Stimulated activated CD4-positive, alpha-beta T cell treated with anti-CD3 and anti-CD28 coated beads, Interleukin-4, amount 100 ng/mL, for 48 hours (primary cell): ENCODE measurements at places on chromosomes 5 and 9.

- DNase-seq: no peak
Observed at GRCh38 chr5:39475881-39476842, 51.4 kb upstream of the DAB2 start.

DNA sequence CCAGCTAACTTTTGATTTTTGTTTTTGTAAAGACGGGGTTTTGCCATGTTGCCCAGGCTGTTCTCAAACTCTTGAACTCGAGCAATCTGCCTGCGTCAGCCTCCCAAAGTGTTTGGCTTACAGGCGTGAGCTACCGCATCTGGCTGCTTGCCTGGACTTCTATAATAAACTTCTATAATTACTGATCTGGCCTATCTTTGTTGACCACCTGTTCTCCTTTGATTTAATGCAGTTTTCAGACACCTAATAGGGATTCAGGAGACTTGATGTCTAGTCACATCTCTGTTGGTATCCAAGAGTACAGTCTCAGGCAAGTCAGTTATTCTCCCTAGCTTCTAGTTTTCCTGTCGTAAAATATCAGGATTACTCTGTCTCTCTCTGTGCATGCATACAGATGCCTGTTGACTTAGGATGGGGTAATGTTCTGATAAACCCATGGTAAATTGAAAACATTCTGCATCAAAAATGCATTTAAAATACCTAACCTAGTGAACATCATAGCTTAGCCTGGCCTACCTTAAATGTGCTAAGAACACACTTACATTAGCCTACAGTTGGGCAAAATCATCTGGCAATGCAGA, 51.5 kb upstream of the NR3C1 start:
- no peak for DNase-seq

- DNase-seq: no peak
Observed at GRCh38 chr9:92055624-92056023, 59.6 kb downstream of the SPTLC1 start.

DNA sequence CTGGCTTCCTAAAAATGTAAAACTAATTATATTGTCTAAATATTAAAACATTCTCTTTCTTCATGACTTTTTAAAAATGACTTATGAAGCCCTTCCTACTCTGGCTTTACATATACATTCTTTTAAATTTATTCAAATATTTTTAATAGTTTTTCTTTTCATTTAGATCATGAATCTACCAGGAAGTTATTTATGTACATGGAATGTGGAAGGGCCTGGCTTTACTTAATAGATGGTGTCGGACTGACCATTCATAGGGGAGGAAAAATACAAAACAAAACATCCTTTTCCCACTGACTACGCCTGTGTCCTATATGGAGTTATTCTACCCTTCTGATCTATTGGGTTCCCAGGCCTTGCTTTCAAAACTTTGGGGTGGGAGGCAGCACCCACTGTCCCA, 129.8 kb downstream of the MACROH2A1 start:
- DNase-seq: no peak

GRCh38 chr9:3497857-3498256, 27.9 kb downstream of the RFX3 start:
- no peak for DNase-seq

DNA sequence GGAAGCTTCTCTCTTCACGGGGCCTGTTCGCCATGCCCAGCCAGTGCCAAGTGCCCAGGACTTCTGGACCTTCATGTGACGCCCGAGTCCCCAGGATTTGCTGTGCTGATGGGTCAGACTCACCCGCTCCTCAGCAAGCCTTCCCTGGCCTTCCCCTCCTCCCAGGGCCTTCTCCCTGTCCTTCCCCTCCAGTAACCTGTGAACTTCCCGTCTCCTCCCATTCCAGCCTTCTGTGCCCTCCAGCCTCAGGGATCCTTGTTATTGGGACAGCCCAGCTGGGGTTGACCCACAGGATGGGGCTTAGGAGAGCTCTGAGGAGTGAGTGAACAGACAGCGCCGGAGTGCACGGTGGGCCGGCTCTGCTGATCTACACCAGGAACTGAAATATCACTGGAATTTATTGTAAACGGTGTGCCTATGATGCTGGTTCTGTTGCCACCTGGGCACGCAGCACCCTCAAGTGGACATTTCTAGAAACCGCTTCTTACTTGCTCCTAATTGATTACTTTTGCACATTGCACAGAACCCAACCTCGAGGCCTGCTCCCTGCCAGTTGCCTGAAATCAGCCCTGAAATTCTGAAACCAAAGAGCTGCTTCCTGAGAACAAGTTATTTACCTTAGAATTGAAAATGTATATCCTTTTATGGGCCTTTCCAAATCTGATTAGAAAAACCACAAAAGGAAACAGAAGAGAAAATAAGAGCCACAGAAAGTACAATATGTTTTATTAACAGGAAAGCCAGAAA, 1.5 kb downstream of the SPAAR start:
- peak; percentile 40 for DNase-seq

DNA sequence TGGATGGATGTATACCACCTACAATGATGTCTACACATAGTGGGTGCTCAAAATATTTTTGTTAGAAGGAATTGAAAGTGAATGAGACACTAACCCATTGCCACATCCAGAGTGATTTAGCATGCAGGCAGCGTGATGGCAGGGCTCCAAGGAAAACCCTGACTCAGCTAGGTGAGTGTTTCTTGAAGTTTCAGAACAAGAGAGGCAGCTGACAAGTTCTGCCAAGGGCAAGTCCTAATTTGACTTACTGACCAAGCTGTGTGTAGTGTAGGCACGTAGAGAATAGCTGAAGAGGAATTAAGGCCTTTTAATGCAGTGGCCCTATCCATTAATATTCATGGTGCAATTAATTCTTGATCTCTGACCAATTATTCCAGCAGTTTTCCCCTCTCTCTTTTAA, 107.8 kb upstream of the ATP10B start:
- no peak for DNase-seq

DNA sequence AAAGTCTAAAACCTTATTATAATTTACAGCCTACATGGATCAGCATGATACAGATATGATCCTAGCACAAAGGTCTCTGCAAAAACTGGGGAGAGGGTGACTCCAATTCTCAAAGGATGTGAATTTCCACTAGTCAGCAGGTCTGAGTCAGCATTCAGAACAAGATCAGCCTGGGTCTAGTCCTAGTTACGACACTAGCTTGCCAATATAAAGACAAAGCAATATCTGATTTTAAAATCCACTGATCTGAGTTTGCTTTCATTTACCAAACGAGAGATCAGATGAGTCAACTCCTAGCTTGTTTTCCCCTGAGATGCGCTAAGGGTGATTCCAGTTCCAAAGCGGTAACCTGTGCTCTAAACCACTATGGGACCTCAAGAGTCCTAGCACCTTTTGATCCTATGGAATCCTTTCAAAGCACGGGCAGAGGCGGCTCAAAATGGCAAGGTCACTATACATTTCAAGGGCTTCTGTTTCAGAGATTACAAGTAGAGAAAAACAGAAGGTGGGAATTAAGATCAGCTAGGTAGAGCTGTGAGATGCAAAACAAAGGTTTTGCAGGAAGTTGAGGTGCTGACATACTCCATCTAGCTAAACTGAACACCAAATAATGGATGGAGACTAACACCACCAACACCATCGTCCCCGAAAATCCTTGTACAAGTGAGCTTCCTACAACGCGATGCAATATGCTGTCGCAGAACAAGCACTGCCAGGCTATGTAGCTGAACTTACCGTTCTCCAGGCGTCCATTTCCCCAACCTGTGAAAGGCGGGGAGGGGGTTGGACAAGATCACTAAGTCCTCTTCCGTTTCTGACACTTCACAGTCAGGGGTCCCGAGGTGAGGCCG, 906 bp downstream of the SLC25A51 start:
- DNase-seq: no peak

DNA sequence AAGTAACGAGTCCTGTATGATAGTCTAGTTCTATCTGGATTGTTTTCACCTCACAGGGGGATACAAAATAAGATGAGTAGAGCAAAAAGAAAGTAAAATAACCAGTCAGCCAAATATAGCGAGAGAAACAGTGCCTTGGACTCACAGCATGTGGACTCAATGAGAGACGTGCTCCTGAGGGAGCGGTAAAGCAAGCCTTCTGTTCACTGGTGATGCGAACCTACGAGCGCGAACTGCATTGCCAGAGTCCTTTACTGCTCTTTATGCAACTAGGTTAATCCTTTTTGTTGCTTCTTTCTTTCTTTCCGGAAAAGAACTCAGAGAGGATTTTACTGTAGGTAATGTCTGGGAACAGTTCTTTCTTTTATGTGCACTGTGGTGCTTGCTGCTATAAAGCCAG, 132.7 kb downstream of the ANXA1 start:
- no peak for DNase-seq

DNA sequence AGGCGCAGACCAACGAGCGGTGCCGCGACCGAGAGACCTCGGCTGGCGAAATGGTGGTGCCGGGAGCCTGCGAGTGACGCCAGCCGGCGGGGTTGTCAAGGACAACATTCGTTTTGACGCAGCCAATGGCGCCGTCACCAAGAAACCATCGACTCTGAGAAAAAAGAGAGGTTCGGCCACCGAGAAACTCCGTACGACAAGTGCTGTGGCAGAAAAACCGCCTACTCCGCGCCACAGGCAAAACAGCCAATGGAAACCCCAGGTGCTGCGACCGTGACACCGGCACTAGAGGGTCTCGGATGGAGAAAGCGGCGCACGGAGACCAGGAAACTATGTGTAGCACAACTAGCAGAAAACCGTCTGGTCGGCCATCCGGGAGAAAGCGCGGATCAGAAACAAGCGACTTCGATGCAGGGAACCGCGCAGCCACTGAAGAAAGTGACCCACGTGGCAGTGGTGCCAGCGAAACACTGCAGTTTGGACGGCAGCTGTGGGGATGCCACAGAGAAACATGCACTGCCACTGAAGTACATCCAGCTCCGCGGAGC, 88.8 kb downstream of the ANXA2R start:
- peak; percentile 72 for DNase-seq

DNA sequence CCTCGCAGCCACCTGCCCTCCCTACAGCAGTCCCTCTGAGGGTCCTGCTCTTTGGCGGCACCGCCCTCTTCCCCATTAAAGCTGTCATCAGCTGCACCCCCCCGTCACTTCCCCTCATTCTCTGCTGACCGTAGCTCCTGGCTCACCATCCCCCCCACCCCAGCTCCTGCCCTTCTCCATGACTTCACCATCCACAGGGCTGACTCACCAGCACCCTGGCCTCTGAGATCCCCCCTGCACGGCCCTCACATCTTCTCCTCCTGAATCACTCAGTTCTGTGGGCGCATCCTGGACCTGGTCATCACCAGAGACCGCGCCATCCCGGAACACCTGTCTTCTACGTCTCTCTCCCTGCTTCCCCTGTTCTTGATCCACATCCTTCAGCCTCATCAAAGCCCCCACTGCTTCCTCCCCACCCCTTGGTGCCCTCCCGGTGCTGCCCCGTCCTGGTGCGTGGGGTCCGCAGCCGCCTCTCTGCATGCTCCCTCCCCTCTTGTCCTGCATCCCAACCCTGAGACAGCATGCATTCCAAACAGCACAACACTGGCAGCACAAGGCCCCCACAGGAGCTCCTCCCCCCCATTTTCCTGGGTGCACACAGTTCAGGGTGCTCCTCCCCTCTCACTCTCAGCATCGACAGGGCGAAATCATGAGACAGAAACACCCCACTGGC, 12.9 kb downstream of the FLT4 start:
- no peak for DNase-seq

DNA sequence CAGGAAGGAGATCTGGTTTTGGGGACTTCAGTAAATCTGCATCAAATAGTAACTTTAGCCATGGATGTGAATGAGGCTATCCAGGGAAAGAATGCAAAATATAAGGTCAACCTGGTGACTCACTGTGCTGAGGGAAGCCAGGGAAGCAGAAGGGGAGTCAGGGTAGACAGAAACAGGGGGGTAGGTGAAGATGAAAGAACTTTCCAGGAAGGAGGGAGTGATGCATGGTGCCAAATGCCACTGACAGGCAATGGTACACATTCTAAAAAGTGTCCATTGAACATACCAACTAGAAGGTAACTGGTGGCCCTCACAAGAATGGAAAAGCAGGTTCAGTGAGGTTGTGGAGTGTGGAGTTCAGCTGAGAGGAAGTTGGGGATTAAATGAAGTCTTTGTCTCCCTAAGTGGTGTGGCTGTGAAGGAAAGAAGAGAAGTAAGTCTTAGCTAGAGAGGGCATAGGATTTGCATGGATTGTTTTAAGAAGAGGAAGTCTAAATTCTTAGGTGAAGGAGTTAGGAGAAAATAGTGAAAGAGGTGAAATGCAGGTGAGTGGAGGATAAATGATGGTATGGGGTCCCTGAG, 35.5 kb downstream of the PALM2AKAP2 start:
- no peak for DNase-seq

DNA sequence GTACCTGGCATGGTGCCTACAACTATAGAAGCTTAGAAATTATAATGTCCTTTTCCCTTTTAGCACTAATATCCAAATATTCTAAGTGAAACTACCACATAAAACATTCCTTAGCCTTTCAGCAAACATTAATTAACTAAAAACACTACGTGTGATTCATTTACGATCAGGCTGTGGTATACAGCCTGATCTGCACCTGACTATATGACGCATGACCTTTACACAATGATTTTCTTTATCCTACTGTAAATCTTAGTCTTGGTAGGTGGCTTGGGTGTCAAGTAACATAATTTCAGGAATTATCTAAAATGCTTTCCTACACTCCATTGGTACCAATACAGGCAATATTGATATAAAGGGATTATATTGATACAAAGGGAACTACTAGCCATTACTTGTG, 686.7 kb downstream of the DTWD2 start:
- DNase-seq: no peak

DNA sequence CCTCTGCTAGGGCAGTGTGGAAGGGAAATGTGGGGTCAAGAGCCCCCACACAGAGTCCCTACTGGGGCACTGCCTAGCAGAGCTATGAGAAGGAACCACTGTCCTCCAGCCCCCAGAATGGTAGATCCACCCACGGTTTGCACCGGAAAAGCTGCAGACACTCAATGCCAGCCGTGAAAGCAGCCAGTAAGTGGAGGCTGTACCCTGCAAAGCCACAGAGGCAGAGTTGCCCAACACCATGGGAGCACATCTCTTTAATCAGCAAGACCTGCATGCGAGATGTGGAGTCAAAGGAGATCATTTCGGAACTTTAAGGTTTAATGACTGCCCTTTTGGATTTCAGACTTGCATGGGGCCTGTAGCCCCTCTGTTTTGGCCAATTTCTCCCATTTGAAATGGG, 52.2 kb downstream of the GKAP1 start:
- no peak for DNase-seq

DNA sequence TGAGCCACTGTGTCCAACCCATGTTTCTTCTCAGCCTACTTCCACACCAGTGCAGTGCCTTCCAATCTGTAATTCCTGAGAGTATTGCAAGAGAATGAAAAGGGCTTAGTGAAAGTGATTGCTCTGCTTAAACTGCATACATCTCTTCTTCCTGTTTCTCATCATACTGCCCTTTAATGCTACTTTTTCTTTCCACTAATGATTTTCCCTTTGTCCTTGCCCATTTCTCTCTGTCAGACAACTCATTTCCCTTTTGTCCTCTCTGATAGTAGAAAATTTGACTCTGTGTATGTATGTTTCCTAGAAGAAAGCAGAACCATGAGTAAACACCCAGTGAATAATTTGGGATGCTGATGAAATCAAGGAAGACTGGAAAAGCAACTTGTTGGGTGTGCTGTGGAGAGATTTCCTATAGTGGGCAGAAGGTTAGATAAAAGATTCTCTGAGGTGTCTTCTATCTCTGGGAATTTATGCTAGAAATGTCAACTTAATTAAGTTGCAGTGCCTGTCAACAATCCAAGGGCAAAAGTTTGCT, 102.2 kb upstream of the CHD1 start:
- DNase-seq: no peak
